ENCODE measurements at places on chromosomes 6 and 20.

- no peak for ATAC-seq
Observed at GRCh38 chr6:149201068-149201655, 116.3 kb upstream of the TAB2 start.

DNA sequence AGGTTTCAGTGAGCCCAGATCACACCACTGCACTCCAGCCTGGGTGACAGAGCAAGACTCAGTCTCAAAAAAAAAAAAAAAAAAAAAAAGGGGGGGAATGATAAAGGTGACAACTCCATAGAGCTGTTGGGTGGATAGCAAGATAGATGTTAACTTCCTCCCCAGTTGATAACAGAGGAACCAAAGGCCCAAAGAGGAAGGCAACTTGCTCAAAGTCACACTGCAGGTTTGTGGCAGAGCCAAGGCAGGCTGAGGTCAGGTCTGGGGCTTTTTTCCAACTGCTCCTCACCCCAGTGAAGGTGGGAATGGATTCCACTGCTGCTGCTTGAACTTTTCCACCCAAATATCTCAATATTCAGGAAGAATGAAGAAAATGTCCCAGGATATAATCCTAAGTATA lies 26.7 kb downstream of the HCK start:
- no peak for ATAC-seq

GRCh38 chr6:38159596-38159995 lies 340.1 kb downstream of the ZFAND3 start:
- no peak for ATAC-seq

DNA sequence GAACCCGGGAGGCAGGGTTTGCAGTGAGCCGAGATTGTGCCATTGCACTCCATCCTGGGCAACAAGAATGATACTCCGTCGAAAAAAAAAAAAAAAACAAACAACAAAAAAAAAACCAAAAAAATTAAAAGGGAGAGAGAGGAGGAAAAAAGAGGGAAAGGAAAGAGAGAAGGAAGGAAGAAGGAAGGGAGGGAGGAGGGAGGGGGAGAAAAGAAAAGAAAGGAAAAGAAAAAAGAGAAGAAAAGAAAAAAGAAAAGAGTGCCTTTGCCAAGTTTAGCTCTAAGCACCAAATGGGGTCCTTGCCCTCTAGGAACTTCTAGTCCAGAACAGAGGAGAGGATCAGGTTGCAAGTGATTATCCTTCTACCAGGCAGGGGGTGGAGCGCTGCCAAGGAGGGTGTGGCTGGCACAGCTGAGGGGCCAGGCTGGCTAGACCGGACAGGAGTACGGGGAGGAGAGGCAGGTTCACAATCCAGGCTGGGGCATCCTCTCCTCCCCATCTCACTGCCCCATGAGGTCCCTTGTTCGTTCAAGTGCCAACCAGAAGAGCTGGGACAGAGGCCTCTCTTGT lies 19.1 kb downstream of the GNAS start:
- no peak for ATAC-seq

DNA sequence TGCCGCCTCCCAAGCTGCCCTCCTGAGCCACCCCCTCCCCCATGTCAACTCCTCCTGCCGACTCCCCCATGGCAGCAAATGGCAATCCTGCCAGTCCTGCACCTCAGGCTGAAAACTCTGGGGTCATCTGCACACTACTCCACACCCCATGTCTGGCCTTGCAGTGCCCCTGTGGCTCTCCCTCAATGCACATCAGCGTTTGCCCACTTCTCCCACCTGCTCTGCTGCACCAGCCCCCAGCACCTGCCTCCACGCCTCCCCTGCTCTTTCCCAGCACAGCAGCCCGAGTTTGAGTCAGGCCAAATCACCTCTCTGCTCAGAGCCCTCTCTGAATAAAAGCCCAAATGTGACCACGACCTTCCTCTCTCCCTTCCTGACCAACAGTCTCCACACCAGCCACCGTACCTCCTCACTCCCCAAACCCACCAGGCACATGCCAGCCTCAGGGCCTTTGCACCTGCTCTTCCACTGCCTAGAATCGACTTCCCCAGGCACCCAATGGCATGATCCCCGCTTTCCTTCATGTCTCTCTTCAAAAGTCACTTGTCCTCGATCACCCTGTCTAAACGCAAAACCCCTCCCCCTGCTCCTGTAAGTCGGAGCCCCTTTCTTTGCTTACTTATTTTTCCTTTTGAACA lies 4.3 kb downstream of the PXDC1 start:
- no peak for ATAC-seq

DNA sequence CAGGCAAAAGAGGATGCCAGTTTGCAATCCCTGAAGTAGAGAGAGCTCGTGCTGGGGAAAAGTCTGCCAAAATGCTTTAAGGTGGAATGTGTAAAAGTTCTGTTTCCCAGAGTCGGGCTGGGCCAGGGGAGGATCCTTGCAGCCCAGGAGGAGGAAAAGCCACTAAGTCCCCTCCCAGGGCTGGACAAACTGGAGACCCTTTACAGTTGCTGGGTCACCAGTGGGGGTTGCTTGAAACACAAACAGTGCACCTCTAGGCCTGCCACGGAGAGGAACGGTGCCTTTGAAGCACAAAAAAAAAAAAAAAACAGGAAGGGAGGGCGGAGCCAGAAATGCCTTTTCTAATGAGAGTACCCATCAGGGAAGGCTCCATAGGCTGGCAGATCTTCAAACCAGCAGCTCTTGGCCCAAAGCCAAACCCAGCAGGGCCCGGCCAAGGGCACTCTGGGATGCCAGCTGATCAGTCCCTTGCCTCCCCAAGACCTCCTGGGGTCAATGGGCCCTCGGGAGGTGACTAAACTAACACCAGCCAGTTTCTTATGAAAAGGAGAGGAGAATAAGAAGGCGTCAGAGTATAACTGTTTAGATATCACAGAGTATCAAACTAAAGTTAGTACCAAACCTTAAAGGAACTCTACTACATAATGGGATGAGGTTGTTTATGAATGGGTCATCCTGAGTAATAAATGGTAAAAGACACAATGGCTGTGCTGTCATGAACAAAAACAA lies 23.7 kb downstream of the HLA-A start:
- peak; percentile 81 for ATAC-seq

GRCh38 chr6:158663625-158664165 lies 13.8 kb downstream of the SYTL3 start:
- ATAC-seq, result no peak

GRCh38 chr6:26017632-26017966 lies 55.0 kb downstream of the TRIM38 start:
- ATAC-seq, result no peak

DNA sequence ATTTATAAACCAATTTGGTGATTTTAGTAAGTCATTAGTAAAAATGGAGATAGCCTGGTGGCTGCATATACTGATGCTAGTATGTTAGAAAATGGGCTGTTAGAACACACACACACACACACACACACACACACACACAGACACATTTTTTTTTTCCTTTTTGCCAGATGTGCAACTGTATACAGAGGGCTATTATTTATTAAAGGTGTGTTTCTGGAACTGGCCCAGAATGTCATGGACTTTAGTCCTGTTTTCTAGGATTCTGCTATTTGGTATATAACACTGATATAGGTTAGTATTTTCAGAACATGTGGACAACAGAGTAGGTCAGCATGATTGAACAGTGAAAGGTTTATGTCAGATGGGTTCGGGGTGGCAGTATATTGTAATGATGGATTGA lies 12.4 kb downstream of the MYO6 start:
- no peak for ATAC-seq

All from stimulated activated memory B cell treated with anti-CD40 and anti-IgM and Interleukin-4, amounts not matched to agents 10 μg/mL and 1 μg/mL and 100 μg/mL, for 72 hours (primary cell).